ENCODE measurements at places on chromosomes 7 and 10.

- DNase-seq = no peak
Measured at GRCh38 chr10:71222601-71223346, 10.4 kb downstream of the UNC5B start.

DNA sequence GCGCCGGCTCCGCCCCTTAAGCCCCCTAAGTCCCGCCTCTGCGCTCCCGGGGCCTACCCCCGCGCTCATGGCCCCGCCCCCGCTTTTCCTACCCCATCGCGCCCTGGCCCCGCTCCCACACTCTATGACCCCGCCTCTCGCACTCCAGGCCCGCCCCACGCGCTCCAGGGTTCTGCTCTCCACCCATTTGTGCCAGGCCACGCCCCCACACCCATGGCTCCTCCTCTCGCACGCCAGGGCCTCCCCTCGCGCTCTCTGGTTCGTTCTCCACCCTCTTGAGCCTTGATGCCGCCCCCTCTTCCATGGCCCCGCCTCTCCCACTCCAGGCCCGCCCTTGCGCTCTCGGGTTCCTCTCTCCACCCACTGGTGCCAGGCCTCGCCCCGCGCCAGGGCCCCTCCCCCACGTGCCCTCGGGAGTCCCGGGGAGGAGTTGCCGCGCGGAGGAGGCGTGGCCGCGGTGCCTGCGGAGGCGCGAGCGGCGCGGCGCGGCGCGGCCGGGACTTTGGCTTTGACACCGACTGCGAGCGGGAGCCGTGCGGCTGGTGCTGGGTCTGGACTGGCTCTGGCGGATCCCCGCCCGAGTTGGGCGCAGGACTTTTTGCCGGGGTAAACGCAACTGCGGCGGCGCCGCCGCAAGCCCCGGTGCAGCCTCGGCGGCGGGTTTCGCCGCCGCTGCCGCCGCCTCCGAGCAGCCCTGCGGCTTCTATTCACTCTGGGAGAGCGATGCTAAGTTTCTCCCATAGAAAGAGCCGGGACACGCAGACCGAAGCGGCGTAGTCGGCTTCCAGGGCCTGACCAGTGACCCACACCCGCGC is at the start of gene EEPD1:
Gene EEPD1 (plus strand): TSS at position 499 of the 815 bp plus-strand sequence. CDS start 1,071 bp downstream, outside the sequence.
- peak; percentile 100 for DNase-seq

DNA sequence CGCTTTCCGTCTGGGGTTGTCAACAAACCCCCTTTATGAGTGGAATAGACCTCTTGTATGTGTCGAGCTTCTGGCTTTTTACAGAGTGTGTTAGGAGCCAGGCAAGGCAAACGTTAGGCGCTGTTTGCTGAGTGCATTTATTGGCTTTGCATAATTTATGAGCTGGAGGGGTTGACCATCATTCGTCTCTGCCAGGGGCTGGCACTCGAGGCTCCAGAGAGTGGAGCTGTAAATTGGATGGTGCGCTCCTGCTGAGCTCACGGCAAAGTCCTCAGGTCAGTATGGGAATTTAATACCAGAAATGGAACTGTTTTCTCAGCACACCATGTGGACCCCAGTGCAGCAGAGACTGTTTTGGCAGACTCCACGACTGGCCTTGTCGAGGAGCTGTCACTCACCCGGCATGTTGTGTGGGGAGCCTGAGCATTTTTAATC is 699.4 kb upstream of the GALNT17 start:
- DNase-seq = no peak

DNA sequence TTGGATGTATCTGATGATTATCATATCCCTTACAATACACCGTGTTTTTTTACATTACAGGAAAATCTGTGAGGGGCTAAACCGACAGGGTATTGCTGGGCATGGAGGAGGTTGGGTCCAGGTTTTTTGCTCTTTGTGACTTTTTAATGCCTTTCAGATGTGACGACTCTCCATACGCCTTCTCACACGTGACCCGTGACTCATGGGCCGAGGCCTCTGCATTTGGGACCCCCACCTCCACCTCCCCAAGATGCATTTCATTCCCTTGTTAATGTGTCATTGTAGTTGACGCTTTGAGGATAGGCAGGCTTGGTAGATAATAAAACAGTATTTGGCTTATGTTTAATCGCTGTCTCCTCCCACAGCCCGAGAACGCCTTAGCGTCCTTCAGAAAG is 95.3 kb downstream of the CUX1 start:
- no peak for DNase-seq

- no peak for DNase-seq
Measured at GRCh38 chr7:84809877-84810276, 377.0 kb downstream of the SEMA3D start.

GRCh38 chr10:8312079-8312478 is 257.6 kb downstream of the GATA3 start:
- DNase-seq = no peak

DNA sequence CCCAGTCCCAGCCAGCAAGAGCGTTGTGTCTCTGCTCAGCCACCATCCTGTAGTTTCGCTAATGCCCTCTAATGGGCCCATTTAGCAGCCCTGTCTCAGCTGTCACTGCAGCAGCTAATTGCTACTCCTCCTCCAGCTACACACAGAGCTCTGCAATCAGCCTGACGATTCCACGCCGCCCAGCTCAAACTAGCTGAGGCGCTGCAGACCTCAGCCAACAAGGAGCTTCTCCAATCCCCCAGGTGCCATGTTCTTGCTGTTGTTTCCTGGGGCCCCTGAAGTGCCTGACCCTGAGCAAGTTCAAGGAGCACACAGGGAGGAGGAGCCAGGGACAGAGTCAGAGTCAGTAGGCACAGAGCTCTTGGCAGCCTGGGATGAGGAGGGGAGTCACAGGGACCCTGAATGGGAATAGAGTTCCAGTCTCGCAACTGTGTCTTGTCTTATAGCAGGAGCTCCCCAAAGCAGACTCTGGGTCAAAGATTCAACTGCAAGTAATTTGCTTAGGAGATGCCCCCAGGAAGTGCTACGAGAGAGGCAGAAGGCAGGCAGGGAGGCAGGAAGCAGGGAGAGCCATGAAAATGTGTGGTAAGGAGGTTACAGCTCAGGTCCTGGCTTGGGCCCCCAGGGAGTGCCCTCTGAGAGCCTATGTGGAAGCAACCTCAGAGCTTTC is 135.8 kb upstream of the UNC5B start:
- DNase-seq = no peak

- no peak for DNase-seq
Measured at GRCh38 chr10:127968659-127969058, 61.8 kb downstream of the PTPRE start.

DNA sequence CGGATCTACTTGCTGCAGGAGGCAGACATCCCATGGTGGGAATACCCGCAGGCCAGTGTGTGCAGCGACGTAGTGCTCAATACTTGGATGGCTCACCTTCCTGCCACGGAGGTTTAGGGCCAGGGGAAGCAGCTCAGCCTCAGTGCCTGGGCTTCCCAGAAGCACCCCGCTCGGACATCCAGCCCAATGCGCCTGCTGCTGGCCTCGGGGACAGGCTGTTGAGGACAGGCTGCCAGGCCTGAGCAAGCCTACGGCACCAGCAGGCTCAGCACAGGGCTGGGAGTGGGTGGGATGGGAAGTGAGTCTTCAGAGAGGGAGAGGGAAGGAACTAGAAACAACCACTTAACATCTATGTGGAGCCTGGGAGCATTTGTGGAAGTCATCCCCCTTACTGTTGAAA is 441.3 kb upstream of the MGMT start:
- no peak for DNase-seq

GRCh38 chr7:76380623-76380966 is 21.8 kb upstream of the YWHAG start:
- DNase-seq = no peak

DNA sequence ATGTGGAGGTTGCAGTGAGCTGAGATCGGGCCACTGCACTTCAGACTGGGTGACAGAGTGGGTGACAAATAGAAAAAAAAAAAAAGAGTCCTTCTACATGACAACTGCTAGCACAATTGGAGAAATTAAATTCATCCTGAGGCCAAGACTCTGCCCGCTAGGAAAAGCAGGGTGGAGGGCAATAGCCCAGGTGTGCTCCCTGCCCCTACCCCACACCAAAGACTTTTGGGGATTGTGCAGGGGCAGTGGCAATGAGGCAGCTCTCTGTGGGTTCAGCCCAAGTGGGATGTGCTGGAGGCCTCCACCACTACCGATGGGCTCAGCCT is 61.3 kb downstream of the TMEM209 start:
- no peak for DNase-seq

GRCh38 chr7:17617857-17618651 is 319.6 kb downstream of the AHR start:
- no peak for DNase-seq

- no peak for DNase-seq
Measured at GRCh38 chr10:113139699-113140098, 189.7 kb downstream of the TCF7L2 start.

DNA sequence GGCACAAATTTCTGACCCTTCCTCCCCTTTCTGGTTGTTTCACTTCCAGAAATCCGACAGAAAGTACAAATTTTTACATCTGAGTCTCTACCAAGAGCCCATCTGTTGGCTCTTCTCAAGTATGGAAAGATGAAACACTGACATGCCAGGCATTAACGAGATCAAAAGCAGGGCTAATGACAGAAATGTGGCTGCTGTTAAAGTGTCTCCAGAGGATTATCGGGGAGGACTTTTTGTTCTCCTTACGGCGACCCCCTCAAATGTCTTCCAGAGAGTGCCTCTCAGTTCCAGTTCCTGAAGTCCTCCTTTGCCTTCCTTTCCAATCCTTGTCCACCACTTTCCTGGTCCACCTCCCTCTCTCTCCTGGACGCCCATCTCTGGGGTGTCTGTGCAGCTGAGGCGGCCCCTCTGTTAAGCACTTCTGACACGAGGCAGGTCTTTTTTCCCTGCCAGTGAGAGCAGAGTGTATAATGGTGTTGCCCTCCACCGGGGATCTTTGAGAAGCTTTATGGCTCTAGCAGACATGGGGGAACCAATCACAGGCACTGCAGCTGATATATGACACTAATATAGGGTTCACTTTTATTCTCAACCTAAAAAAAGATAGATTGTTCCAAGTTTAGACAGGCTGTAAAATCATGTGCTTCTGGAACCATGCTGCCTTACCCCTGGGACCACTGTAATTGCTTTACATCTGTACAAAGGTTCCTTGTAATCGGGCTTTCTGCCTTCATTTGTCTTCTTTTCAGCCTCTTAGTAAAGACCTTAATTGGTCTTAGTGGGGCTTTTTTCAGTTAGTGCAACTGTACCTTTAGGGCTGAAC is 757.1 kb downstream of the AUTS2 start:
- no peak for DNase-seq

GRCh38 chr7:107959527-107959898 is 43.4 kb downstream of the LAMB1 start:
- DNase-seq = no peak

GRCh38 chr10:51196508-51197175 is 122.4 kb downstream of the PRKG1 start:
- DNase-seq = no peak

- DNase-seq = no peak
Measured at GRCh38 chr7:104156842-104157277, 51.0 kb downstream of the ORC5 start.

DNA sequence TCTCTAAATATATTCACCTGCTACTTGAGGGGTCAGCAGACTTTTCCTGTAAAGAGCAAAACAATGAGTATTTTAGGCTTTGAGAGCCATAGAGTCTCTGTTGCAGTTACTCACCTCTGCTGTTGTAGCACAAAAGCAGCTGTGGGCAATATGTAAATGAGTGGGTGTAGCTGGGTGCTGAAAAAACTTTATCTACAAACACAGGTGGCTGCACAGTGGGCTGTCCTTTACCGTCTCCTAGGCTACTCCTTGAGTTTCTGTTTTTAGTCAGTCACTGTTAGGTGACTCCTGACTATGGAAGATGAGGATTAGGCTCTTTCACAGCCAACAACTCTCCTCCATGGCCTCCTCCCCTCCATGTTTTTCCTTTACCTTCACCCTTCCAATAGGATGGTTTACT is 286.1 kb upstream of the C7orf33 start:
- DNase-seq = no peak

DNA sequence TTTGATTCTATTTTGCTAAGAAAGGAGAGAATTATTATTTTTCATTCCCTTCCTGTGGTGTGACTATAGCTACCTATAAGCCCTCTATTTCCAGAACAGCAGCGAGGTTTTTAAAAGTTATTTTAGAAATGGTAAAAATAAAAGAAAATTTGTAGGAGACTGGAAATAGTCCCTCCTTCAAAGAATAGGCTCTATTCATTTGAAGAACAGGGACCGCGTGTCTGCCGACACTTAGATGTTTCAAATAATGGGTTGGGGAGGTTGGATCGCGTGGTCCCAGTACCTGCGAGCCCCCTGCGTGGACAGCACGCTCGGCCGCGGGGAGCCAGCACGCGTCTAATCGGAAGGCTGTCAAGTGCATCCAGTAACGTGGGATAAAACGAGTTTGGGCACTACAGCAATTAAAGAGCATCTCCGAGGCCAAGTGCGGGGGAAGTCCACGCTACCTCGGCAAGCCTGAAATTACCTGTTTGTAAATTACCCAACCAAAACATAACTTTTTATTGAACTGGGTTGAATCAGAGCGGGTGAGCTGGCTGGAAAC is 1.0 kb downstream of the CACNA2D1 start:
- DNase-seq = no peak

- DNase-seq = no peak
Measured at GRCh38 chr7:102819151-102819550, 70.4 kb downstream of the FAM185A start.

GRCh38 chr10:43292755-43293676 is 26.2 kb upstream of the RASGEF1A start:
- DNase-seq = peak; percentile 19

- no peak for DNase-seq
Measured at GRCh38 chr10:121956111-121957061, 18.6 kb downstream of the NSMCE4A start.

DNA sequence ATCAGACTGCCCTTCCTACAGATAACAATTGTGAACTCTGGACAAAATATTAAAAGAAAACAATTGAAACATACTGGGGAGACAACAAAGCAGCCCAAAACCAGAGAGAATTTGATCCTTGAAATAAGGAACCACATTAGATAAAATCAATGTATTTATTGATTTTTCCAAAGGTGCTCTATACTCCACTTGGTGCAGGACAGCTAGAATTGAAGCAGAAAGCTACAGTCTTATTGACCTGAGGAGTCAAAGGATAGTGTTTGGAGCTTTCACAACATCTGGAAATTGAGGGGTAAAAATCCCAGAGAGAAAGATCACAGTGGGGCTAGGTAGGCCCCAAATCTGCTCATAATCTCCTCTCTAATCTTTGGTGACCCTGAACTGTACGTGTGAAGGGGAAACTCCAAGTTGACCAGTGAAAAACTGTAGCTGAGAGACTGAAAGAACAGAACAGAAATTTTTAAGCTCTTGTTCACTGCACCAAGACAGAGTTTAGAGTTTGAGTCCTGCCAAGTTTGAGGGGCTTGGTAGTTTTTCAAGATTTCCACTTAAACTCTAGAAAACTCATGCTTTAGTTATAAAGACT is 70.2 kb downstream of the SAMD9 start:
- no peak for DNase-seq

DNA sequence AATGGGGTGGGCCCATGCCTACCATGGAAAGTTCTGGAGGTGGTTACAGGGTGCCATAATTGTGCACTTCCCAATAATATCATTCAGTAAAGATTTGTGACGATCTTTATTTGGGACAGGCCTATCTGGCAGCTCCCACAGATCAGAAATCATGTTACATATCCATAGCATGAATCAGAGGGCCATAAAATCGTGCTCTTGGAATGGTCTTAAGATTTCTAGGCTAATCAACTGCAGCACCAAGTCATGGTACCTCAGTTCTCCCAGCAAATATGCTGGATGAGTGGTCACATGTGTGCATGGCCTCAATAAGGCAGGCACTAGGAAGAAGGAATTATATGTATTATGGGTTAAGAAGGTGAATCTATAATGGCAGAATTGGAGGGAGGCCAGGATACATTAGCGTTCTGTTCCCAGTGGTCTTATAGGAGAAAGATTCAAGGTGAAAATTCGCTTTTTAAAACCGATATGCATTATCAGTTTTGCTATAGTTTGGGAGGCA is 134.7 kb downstream of the NRP1 start:
- DNase-seq = no peak
